ENCODE measurements at places on chromosomes 2 and 18.
A peak's percentile ranks its signal among the peaks of the same experiment; 100 is the strongest.

- no peak for DNase-seq
These were observed 244.1 kb downstream of the HDAC4 start for GRCh38 chr2:239156516-239157265.

GRCh38 chr2:232013701-232014353, 52.3 kb downstream of the DIS3L2 start:
- peak; percentile 66 for DNase-seq

DNA sequence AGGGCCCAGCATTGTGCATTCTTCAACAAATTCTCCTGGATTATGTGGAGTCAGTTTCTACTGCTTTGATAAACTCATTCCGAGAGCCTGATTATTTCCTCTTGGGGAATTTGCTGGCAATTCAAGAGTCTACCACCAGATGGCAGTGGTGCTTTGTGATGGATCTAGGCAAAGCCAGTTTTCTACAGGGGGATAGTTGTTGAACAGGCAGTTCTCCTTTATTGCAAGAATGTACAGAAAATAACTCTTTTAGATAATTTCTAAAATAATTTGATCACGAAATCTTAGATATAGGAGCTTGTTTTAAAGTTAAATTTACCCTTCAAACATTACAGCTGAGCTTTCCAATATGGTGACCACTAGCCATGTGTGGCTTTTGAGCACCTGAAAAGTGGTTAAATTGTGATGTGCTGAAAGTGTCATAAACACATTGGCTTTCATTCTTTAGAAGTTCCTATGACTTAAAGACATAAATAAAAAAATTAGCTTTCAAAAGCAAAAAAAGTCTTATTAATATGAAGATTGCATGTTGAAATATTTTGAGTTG, 66.7 kb upstream of the HAAO start:
- peak; percentile 87 for DNase-seq

DNA sequence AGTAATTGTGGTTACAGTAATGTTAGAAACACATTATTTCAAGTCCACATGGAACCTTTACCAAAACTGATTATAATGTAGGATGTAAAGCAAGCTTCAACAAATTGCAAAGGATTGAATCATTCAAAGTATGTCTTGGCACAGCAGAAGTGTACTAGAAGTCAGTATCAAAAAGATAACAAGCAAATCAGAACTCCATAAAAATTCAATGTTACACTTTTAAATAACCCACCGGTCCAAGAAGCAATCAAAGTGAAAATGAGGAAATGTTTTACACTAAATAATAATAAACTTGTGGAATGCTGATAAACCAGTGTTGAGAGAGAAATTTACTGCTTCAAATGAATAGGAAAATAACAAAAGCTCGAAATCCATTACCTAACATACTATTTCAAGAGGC, 47.7 kb downstream of the TTC21B start:
- DNase-seq: no peak

GRCh38 chr18:78621141-78621755, 358.4 kb upstream of the SALL3 start:
- no peak for DNase-seq

- no peak for DNase-seq
These were observed 11.8 kb upstream of the FTCDNL1 start for GRCh38 chr2:199862788-199863187.

- peak; percentile 37 for DNase-seq
These were observed 100.2 kb downstream of the TWIST2 start for GRCh38 chr2:238947920-238948710.

DNA sequence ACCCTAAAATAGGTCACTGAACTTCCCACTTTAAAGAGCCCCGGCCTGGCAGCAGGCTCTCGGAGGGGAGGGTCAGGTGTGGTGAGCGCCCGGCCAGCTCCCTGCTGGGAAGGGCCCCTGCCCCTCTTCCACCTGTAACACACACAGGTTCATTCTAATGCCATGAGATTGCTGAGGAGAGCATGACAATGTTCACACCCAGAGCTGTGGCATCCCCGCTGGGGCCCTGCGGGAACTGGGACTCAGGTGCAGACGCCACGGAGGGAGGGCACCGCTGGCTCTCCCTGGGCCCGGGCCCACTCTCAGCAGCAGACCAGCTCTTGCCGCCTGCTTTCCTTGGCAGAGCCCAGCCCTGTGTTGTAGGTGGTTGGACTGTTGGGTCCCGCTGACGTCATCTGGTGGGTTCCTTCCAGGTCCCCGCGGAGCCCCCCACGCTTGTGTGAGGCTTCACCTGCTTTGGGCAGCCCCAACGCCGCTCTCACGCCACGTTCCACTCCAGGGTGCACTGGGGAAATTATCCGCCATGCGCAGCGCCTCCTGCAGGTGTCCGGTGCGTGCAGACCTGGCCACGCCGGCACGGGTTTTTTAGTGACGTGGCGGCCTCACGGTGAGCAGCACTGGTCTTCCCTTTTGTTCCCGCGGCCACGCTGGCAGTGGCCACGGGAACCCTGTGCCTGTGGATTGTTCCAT, 50.4 kb upstream of the KCNG2 start:
- DNase-seq: no peak

- DNase-seq: no peak
These were observed 492.3 kb upstream of the VRK2 start for GRCh38 chr2:57554348-57554747.

DNA sequence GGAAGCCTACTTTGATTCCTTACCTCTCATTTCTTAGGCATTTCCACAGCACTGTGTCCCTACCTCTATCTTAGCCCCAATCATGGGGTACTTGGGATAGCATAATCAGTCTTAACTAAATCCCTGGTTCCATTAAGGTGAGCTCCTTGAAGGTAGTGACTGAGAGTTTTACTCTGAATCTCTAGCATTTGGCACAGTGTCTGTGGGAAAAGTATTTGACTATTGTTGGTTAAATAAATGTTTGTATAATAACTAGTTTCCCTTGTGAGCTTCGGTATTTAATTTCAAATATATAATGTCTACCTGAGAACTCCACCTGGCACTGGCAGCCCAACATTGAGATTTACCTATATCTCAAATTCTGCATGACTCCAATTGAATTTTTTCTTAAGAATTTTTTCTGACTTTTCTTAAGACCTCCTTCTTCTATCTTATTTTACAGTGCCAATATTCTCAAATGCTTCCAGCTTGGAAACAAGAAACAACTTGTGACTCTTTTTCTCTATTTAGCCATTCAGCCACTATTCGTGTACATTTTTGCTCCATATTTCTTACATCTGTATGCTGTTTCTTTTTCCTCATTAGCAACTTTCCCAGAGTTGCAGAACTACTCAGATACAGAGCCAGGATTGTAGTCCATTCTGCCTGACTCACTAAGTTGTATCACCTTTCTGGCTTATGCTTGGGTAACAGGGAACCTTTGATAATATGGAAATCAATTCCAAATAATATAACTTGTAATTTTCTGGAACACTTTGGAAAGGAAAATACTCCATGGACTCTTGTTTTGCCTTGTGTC, 214.0 kb upstream of the NT5C1B start:
- no peak for DNase-seq

DNA sequence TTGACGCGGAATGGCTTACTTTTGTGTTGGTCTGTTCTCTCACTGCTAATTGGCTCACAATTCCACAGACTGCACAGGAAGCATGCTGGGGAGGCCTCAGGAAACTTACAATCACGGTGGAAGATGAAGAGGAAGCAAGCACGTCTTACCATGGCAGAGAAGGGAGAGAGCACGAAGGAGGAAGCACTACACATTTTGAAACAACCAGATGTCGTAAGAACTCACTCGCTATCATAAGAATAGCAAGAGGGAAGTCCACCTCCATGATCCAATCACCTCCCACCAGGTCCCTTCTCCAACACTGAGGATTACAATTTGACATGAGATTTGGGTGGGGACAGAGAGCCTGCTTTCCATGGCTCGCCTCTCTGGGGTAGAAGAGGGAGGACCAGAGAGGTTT, 106.2 kb downstream of the KCNF1 start:
- peak; percentile 60 for DNase-seq

- no peak for DNase-seq
These were observed 45.3 kb downstream of the GREB1 start for GRCh38 chr2:11578986-11579774.

GRCh38 chr2:128746356-128746755, 427.7 kb upstream of the HS6ST1 start:
- DNase-seq: peak; percentile 38

GRCh38 chr2:12008425-12009061, 262.1 kb downstream of the LPIN1 start:
- DNase-seq: no peak

DNA sequence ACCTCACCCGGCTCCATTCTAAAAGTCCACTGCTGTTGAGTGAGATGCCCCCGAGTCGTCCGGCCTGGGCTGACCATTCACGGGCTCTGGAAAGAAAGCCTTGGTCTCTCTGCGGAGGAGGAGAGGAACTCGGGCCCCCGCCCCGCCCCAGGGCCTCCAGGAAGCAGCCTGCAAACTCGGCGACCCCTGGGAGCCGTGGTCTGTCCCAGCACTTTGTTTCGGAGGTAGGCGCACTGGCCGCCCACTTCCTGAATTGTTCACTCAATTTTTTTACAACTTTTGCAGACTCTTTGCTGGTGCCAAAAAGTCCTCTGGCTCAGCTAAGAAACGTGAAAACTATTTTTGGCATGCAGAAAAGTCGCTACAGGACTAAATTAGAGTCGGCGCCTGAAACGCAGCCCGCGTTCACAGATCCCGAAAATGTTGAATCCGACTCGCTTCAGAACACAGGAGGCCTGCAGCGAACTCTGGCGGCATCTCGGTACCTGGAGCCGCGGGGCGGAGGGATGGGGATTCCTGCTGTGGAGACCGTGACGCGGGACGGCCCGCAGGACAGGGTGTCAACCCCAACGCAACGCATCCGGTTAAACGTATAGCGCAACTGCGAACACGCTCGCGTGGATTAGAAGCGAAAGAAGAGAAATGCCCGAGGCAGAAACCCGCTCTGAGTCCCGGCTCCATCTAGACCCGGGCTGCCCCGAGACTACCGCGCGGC, 1.5 kb downstream of the PXDN start:
- no peak for DNase-seq

GRCh38 chr2:2621855-2622254, 290.8 kb upstream of the MYT1L start:
- DNase-seq: no peak

- DNase-seq: no peak
These were observed 40.5 kb upstream of the RTN4 start for GRCh38 chr2:55090702-55091101.

DNA sequence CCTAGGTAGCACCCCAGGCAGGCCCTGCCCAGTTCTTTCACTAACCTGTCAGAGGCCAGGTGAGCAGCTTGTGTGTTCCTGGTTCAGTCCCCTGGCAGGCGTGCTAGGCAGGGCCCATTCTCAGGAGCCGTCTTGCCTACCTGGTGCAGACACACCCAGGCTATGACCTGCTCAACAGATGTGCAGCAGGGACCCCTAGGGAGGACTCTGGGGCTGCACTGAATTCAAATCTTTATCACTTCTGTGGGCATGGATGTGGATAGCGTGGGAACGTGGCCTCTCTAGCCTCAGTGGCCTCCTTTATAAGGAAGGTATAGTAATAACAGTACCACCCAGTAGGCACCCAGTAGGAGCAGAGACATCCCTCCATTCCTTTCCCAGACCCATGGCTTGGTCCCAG, 48.4 kb downstream of the PLEKHB2 start:
- no peak for DNase-seq

GRCh38 chr2:37705191-37705590, 33.7 kb upstream of the CDC42EP3 start:
- no peak for DNase-seq

- no peak for DNase-seq
These were observed 40.2 kb upstream of the EML4 start for GRCh38 chr2:42128721-42129486.

DNA sequence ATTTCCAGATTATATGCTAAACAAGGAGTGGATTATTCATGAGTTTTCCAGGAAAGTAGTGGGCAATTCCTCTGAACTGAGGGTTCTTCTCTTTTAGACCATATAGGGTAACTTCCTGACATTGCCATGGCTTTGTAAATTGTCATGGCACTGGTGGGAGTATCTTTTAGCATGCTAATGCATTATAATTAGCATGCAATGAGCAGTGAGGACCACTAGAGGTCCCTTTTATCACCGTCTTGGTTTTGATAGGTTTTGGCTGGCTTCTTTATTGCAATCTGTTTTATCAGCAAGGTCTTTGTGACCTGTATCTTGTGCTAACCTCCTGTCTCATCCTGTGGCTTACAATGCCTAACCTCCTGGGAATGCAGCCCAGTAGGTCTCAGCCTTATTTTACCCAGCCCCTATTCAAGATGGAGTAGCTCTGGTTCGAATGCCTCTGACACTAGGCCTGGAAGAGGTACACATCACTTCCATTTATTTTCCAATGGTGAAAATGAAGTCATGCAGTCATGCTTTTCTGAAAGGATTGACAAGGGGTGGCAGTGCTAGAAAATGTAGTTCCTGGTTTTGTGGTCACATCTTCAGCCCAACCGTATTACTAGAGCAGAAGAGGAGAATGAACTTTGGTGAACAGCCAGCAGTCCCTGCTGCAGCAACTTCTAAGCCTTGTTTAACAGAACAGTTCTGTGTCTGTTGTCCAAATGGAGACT, 26.6 kb upstream of the ITGA4 start:
- peak; percentile 66 for DNase-seq

GRCh38 chr2:69083235-69083748, 70.3 kb downstream of the ANTXR1 start:
- DNase-seq: peak; percentile 61

- DNase-seq: no peak
These were observed 24.2 kb upstream of the SDC1 start for GRCh38 chr2:20249170-20249569.

Data from inflammatory macrophage (primary cell).